ENCODE measurements at places on chromosomes 12 and 14. TPM values are rescaled to one million over a fixed set of nuclear protein-coding genes. Genes with fewer than 3 reads are reported as not detected.

- DNase-seq, result peak; percentile 75
Observed at GRCh38 chr14:90658541-90658967, 157.7 kb downstream of the TTC7B start.

The PRB2 gene
- not detected for total RNA-seq

- DNase-seq, result no peak
Observed at GRCh38 chr14:94163796-94164195, 10.3 kb upstream of the PPP4R4 start.

DNA sequence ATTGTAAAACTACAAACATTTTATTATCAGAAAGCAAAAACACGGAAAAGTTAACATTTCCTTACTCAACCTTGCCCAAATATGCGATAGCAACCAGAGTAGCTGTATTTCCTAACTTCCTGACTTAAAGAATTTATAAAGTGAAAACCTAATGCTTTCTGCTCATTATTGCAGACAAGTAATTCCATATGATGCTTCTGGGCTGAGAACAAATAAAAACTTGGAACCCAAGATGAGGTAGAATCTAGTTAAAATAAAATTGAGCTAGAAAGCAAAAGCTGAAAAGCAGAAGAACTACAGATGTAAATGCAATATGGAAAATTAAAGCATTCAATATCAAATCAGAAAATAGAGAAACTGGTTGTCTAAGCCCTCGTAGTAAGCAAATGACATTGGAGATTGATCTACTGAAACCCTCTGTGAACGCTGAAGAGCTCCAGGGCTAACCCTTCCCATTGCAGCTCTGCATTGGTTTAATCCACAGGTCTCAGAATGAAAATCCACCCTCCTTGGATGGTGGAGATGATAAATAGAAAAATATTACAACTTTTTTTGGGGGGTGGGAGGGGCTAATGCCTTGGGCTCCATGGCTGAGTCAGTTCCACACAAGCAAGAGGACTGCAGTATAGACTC, 40.7 kb downstream of the CORO1C start:
- no peak for DNase-seq

DNA sequence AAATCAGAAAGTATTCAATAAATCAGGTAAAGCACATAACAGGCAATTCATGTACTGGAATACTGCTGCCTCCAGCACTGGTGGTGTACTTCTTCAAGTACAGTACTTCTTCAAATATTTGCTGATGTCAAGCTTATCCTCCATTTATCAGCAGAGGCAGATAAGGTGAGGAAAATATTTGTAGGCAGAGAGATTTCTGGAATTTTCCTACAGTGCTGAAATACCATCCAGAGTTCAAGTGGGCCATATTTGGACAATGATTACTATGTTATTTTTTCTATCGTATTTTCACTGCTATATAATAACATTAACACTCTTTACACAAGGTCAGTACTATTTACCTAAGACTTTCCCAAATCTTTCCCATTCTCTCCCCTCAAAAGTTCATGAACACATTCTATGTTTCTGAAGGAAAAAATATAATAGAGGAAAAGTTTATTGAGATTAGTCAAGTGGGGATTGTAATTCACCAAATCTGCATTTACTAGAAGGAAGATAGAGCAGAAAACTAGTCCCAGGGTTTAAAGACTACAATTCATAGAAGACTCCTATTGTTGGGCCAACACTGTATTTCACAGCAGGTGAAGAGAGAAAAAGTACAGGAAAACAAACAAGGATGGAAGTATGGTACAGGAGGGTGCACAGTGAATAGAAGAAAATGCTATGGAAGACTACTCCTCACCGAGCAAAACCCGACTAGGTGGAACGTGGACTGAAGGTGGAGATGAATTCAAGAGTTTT, 141.1 kb downstream of the PAWR start:
- no peak for DNase-seq

DNA sequence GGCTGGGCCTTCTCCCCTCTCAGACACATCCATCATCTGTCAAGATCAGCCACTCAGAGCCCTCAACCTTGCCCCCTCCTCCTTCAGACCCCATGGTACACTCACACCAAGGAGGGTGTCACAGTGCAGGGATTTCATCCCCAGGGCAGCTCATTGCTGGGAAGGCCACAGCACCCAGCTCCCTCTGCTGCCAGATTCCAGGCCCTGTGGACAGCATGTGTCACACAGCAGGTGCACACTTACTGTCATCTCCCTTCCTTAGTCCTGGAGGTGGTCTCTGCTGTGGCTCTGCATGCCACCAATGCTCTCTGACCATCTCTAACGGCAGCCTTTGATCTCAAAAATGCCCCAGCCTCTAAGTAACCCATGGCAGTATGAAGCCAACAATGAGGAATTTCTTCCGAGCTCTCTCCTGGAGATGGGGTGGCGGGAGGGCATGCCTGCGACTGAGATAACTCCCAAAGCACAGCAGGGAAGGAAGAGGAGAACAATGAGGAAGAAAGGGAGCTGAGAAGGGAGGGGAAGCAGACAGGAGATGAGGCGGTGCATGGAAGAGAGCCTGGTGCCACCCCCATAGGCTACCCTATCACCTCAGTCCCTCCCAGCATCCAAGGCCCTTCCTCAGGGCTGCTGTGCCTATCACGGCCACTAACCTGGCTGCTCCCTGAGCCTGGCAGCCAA, 101.0 kb downstream of the SINHCAF start:
- no peak for DNase-seq

The PRKD1 gene
- total RNA-seq, result 1.0 TPM
